Psoas muscle (tissue), 8 donors: ENCODE measurements at places on chromosomes 3 and 15. TPM values are rescaled to one million over a fixed set of nuclear protein-coding genes. Genes with fewer than 3 reads are reported as not detected.

Gene CCR2
- total RNA-seq: 0.23 TPM

Gene INSYN1
- 3.8 TPM for total RNA-seq

Gene STRA6
- total RNA-seq: not detected

Gene VGLL3
- total RNA-seq: 12.4 TPM

Gene TTLL13
- 0.69 TPM for total RNA-seq

Gene VWA5B2
- 0.26 TPM for total RNA-seq

Gene PLA2G4D
- total RNA-seq: not detected

Gene MNS1
- 1.8 TPM for total RNA-seq

Gene ST3GAL6
- total RNA-seq: 22.9 TPM
